NCI-H2029 treated with DMSO at 0.1 percent for 48 hours (cell line): ENCODE measurements at places on chromosomes 6 and 20.

DNA sequence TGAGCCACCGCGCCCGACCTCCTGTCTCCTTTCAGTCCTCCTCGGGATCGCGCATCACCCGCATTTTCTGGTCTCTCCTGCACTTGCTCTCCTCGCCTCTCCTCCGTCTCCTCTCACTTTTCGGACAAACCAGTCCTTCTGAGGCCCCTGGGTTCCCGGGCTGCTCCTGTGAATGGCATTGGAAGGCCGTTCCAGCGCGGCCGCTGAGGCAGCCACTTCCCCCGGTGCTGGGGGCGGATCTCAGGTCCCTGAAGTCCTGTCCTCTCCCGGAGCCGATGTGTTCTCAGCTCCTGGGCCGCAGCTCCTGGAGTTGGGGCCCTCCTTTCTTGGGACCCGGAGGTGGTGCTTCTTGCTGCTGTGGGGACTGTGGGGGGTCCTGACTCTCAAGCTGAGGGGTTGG lies 803 bp downstream of the MICB start:
- no peak for DNase-seq

DNA sequence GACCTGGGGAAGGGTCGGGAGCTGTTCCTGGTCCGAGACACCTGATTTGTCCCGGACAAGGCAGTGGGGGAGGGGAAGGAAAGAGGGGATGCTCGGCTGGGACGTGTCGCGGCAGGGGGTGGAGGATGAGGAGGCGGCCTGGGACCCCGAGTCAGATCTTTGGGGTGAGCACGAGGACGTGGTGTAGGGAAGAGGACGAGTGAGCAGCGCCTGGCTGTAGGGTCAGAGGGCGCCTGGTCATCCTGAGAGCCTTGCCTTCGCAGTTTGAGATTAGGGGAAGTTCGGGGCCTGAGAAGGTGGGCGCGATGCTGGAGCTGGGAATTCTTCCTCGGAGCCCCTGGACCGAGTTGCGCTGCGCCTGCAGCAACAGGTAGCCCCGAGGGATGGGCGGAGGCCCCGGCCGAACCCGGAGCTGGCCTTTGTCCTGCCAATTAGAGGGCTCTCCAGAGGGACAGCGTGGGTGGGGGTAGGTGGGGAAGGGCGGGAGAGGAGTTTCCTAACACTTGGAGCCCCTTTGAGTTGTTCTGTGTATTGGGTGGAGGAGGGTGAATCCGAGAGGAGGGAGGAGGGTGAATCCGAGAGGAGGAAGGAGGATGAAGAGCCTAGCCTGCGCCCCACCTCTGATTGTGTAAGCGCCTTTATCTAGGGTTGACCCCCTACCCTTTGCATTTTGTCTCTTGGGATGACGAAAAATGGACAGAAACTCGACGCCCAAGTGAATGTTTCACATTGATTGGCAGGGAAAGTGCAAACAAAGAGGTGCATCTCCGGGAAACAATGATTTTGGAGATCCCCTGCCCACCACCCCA lies 72.0 kb downstream of the SOX4 start:
- DNase-seq, result no peak

DNA sequence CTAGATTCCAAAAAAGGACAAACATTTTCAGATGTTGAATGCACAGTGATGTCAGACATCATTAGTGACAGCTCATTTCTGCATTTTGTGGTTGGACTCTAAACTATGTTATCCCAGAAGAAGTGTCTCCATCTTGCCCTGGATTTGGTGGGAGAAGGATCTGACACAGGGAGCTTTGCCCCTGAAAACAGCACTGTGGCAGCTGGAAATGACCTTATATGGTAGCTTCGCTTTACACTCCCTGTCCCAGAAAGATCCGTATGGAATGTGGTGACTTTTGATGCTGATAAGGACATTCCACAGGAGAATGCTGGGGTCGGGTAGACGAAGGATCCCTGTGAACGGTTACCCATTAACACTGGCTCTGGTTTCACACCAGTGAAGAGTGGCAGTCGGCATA lies 87.2 kb upstream of the EDN1 start:
- no peak for DNase-seq

DNA sequence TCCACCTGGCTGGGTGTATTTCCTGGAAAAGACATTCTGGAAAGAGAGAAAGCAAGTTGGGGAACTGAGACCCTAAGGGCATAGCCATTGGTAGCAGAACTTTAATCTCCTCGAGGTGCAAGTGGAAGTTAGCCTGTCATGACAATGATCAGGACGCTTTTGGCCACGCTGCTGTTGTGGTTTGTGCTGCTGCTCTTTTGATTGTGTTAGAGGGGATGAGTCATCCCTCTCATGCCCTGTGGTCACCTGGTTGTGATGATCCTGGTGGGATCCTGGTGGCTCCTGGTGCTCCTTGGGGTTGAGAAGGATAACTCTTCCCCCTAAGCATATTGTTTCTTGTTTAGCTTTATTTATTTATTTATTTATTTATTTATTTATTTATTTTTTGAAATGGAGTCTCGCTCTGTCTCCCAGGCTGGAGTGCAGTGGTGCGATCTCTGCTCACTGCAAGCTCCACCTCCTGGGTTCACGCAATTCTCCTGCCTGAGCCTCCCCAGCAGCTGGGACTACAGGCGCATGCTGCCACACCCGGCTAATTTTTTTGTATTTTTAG lies 350.3 kb downstream of the KIF16B start:
- DNase-seq, result no peak
